ENCODE measurements at places on chromosomes 5 and 9.

GRCh38 chr9:23587903-23588302 lies 238.1 kb downstream of the ELAVL2 start:
- DNase-seq = no peak

- DNase-seq = no peak
These were observed 84.9 kb downstream of the GNA14 start for GRCh38 chr9:77563174-77563573.

GRCh38 chr5:127942246-127943060 lies 141.1 kb upstream of the SLC12A2 start:
- peak; percentile 19 for DNase-seq

DNA sequence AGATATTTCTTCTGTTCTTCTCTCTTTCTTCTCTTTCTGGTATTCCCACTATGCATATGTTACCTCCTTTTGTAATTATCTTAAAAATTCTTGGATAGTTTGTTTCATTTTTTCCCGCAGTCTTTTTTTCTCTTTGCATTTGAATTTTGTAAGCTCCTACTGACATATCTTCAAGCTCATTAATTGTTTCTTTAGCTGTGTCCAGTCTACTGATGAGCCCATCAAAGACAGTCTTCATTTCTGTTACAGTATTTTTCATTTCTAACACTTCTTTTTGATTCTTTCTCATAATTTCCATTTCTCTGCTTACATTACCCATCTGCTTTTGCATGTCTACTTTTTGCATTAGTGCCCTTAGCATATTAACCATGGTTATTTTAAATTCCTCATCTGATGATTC lies 44.7 kb upstream of the UNC5A start:
- DNase-seq = no peak

GRCh38 chr9:68941780-68942459 lies 72.0 kb downstream of the PRKACG start:
- no peak for DNase-seq

DNA sequence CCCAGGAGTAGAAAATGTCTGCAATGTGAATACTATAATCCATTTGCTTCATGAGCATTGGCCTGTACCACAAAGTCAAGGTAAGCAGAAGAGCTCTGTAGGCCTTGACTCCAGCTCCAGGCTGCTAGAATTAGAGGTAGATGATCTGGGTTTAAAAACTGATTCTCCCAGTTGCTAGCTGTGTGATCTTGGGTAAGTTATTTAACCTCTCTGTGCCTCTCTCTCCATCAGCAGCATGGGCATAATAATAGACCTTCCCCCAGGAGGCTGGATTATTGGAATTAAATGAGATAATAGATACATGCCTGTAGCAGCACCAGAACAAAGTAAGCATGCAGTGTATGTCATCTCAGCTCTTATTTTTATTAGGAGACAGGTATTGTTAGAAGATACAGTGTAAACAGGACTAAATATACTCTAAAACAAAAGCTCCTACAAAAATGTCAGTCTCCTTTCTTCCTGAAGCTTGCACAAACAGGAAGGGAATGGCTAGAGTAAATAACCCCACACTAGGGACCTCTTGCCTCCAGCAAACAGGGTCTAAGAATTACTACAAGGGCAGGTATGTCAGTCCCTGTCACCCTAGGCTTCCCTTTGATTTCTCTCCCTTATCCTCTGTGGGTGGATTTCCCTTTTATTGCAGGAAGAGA lies 57.5 kb downstream of the PSAT1 start:
- DNase-seq = no peak

DNA sequence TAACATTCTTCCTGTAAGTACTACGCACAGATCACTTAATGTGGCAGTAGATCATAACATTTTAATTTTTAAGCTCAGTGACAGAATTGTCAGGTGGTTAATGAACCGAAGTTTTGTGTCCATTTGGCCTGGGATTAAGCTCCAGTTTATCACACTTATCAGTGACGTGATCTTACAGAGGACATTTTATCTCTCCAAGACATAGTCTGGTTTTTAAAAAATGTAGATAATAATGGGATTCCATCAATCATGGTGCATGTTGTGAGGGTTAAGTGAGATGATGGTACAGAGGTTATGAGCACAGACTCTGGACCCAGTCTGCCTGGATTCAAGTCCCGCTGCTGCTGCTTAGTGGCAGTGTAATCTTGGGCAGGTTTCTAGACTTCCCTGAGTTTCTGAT lies 66.0 kb upstream of the ZFAND5 start:
- no peak for DNase-seq

DNA sequence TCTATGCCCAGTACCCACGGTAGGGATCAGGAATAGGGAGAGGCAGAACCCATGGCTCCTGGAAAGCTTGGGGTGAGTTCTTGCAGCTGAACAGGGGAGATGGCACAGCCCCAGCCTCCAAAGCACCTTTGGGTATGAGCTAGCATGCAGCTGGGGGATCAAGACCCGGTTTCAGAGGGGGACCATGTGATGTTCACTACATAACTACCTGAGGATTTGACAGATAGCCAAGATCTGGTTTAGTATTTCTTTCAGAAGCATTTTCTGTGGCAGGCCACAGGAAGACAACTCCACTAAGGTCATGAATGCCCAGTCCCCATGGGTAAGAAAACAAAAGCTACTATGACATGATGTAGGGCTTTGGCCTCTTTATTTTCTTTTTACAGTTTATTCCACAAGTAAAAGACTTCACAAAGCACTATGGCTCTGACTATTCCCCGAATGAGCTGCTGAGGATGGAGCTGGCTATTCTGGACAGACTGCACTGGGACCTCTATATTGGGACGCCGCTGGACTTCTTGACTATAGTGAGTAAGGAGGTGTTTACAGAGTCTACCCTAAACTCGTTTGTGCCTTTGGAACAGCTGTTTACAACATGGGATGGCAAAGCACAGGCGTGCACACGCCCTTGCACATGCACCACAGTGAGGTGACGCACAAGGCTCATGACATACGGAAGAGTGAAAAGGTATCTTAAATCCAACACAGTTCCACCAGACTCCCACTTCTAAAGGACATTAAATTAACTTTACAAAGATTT lies 3.4 kb downstream of the CCNI2 start:
- no peak for DNase-seq

- DNase-seq = no peak
These were observed 15.4 kb upstream of the MAMDC2 start for GRCh38 chr9:70028287-70028686.

DNA sequence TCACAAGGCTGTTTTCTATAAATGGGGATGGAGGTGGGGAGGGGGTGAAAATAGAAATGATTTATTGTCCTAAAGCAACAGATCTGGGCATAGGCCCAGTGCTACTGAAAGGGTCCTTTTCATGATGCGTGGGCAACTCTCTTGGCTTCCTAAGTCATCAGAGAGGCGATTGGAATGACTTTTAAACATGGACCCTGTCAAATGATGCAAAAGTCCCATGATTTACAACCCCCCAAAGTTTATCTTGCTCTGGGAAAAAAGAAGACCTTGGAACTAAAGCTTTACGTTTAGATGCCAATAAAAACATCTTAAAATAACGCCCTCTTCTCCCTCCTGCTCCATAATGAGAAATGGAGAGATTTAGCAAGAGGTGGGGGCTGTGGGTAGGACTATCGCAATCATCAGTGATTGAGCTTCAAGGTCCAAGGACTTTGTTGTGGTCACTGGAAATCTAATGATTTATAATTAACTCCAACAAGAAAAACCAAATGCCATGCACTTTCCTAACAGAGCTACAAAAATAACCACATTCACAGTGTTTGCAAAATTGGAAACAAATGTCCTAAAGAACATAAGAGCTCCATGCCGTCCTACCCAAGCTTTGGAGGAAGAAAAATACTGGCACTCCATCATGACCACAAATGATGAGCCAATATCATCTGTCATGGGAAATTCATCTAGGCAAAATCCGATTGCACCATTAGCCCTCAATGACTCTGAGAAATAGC lies 167.5 kb upstream of the CLINT1 start:
- peak; percentile 97 for DNase-seq

GRCh38 chr9:110255463-110256379 lies 586 bp downstream of the TXN start:
- peak; percentile 57 for DNase-seq

- DNase-seq = peak; percentile 45
These were observed 68.4 kb downstream of the ANXA1 start for GRCh38 chr9:73219985-73220626.

DNA sequence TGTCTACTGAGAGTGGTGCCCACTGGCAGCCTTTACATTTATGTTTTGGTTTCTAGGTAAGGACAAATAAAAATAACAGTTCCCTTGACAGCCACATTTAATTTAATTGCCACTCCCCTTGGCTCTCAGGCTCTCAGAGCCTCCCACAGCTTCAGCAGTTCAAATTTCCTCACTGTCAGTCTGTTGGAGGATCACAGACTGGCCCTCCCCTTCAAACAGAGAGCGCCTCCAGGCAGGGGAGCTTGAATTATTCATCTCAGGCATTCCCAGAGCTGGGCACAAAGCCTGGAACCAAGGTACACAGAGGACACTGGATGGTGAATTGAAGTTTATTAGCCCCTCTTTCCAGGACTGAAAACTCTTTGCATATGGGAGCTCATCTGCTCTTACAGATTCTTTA lies 407.7 kb downstream of the SPOCK1 start:
- DNase-seq = no peak

- DNase-seq = no peak
These were observed 40.8 kb upstream of the ARRDC3 start for GRCh38 chr5:91423871-91424270.

- no peak for DNase-seq
These were observed 187.6 kb downstream of the PCSK1 start for GRCh38 chr5:96245140-96246091.

DNA sequence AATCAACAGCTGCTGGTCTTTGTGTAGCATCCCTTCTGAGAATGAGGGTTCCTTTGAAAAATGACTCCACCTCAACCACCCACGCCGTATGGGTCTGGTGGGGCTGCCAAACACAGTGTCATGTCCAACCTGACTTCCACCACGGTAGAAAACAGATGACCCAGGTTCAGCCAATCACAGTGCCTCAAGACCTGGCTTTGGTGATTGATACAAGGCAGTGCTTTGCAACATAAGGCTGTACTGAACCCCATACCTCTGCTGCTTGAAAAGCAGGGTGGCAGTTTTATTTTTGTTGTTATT lies 11.5 kb upstream of the TGFBR1 start:
- DNase-seq = no peak

GRCh38 chr9:127558581-127559246 lies 53.4 kb upstream of the STXBP1 start:
- DNase-seq = no peak

DNA sequence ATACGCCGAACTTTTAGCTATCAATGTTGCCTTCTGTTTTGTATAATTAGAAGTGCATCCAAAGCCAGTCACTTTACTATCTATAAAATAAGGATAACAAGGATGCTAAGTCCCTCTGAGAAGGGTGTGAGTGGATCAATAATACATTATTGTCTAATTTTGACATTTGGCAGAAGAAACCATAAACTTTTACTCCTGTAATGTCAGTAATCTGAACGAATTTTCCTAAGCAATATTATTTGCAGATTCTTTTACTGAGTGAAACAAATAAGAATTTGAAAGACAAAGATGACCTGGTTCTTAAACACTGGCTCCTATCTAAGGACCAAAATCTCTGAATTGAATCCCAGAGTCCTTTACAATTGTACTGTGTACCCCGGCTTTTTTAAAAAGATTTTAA lies 126.6 kb upstream of the TMEM161B start:
- no peak for DNase-seq

DNA sequence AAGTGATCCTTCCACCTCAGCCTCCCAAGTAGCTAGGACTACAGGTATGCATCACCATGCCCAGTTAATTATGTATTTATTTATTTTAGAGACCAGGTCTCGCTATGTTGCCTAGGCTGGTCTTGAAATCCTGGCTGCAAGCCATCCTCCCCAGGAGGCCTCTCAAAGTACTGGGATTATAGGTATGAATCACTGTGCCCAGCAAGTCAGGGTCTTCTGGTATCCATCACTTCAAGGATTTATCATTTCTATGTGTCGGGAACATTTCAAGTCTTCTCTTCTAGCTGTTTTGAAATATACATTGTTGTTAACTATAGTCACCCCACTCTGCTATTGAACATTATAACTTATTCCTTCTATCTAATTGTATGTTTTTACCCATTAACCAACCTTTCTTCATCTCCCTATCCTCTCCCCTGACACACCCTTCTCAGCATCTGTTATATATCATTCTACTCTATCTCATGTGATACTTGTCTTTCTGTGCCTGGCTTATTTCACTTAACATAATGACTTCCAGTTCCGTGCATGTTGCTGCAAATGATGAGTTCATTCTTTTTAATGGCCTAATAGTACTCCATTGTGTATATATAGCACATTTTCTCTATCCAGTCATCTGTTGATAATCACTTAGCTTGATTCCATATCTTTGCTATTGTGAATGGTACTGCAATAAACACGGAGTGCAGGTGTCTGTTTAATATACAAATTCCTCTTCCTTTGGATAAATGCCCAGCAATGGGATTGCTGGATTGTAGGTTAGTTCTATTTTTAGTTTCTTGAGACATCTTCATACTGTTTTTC lies 26.4 kb downstream of the UTP15 start:
- DNase-seq = peak; percentile 64

GRCh38 chr5:61827445-61827975 lies 478.5 kb upstream of the KIF2A start:
- DNase-seq = no peak

DNA sequence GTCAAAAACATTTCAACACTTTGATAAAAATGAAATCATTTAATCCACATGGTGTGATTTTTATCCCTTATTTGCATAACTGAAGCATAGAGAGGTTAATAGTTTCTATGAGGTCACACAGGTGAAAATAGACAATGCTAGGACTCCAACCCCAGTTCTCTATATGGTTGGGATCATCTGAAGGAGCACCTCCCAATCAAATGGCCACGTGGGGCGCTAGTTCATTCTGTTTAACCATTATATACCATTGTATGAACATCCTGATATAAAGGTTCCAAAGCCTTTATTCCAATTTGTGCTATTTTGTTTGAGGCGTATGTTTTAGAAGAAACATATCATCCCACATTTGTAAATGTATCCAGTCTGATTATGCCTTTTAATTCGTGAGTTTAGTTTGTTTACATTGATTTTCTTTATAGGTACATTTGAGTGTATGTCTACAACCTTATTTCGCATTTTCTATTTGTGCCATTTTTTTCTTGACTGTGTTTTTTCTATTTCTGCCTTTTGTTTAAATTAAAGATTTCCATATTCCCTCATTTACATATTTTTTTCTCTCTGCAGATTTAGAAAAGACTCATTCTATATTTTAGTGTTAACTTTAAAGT lies 1092.0 kb downstream of the MAT2B start:
- peak; percentile 0 for DNase-seq

DNA sequence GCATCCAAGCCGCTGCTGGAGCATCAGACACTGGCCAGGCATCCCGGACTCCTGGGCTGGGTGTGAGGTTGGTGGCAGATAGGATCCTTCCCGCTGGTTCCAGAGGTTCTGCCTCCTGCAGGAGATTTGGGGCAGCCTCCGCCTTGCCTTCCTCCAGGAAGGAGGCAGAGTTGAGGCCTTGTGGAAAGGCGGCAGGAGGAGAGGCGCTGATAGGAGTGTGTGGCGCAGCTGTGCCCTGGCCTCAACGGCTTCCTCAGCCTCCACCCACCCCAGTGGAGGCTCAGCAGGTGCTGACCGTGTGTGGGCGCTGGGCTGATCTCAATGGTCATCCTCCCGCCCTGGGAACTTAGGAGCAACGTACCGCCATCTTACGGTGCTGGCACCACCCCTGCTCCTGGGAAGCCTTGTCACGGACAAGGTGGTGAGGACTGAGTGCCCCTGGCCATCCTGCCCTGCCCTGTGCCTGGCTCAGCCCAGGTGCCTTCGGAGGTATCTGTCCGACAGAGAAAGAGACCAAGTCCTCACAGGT lies 10.2 kb downstream of the NCS1 start:
- no peak for DNase-seq
